ENCODE measurements at places on chromosomes 16 and 17.

DNA sequence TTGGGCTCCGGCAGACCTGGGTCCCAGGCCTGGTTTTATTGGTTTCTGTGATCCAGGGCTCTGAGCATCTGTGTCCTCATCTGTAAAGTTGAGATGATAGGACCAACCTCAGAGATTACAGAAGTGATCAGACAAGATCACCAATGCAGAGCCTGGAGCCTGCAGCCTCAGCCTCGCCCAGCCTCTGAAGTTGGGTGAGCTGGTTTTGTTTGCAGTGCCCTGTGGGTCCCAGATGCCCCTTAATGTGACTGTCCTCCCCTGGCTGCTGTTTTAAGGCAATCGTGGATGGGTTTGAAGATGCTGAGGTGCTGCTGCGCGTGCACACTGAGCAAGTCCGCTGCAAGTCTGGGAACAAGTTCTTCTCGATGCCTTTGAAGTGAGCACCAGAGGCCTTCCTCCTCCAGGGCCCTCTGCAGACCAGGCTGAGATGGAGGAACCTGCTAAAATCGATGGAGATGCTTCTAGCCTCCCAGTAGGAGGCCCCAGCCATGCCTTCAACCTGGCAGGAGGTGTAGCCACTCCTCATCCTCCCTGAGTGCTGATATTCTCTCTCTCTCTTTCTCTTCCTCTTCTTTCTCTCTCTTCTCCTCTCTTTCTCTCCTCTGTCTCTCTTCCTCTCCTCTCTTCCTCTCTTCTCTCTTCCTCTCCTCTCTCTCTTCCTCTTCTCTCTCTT, 5.6 kb upstream of the MMP15 start:
- no peak for DNase-seq

GRCh38 chr17:44758414-44759085, at the start of gene ADAM11:
Gene ADAM11 (plus strand): TSS chr17:44758988. CDS start chr17:44759200, 212 bp downstream.
- DNase-seq = no peak

DNA sequence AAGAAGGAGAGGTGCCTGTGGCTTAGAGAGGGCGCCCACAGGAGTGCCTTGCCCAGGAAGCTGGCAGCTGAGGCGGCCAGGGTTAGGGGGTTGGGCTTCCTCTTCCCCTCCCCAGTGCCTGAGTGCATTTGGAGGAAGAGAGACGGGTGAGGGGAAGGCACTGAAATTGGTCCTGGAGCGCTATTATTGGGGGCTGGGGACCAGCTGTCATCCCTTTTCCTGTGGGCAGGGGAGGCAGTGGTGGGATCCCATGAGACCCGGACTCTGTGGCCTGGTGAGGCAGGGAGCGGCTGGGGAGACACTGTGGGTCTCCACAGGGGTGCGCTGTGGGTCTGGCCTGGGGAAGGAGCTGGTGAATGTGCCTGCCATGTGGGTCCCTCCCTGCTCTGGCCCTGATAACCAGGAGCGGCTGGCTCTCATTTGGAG, 259.7 kb downstream of the SEC14L1 start:
- DNase-seq = no peak

- DNase-seq = no peak
Observed at GRCh38 chr16:83539736-83540490, 267.9 kb upstream of the HSBP1 start.

DNA sequence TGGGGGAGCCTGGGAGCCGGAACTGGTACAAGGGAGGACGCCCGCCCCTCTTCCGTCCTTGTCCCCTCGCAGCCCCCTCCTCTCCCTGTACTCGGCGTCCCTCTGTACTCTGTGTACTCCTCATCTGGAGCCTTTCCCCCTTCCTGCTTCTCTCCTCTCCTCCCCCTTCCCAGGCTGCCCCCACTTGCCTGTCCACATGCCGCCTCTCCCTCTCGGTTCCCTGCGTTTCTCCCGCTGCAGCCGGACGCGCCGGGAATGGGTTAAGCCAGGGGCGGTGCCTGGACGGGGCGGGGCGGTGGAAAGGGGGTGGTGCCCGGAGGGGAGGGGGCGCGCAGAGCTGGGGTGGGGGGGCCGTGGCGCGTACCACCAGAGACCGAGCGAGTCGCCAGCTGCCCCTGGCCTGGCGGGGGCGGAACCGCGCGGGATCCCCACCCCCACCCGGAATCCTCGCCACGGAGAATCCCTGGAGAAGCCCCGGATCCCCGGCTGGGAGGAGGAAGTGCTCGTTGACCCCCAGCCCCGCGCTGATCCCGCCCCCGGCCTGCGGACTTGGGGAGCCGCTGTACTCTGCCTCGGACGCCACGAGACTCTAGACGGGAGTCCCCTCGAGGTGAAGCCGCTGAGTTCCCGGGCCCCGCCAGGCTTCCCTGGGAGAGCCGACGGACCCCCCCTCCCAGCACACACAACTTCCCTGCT, 22.6 kb downstream of the GJD3 start:
- peak; percentile 44 for DNase-seq

- DNase-seq = no peak
Observed at GRCh38 chr16:56311208-56312027, 113.9 kb downstream of the AMFR start.

- no peak for DNase-seq
Observed at GRCh38 chr17:47338026-47338425, 14.3 kb downstream of the EFCAB13 start.

- no peak for DNase-seq
Observed at GRCh38 chr17:151004-151403, 13.6 kb downstream of the SCGB1C2 start.

All from midbrain (tissue), 1 donor.